Pons (tissue), 1 donor: ENCODE measurements at places on chromosomes 5 and 9.
A peak's percentile ranks its signal among the peaks of the same experiment; 100 is the strongest.

GRCh38 chr5:154316223-154316935 is 125.8 kb downstream of the GALNT10 start:
- DNase-seq = no peak

GRCh38 chr9:32431196-32431595 is 46.8 kb downstream of the ACO1 start:
- no peak for DNase-seq

- DNase-seq = no peak
Measured at GRCh38 chr9:37198831-37199230, 78.5 kb downstream of the ZCCHC7 start.

DNA sequence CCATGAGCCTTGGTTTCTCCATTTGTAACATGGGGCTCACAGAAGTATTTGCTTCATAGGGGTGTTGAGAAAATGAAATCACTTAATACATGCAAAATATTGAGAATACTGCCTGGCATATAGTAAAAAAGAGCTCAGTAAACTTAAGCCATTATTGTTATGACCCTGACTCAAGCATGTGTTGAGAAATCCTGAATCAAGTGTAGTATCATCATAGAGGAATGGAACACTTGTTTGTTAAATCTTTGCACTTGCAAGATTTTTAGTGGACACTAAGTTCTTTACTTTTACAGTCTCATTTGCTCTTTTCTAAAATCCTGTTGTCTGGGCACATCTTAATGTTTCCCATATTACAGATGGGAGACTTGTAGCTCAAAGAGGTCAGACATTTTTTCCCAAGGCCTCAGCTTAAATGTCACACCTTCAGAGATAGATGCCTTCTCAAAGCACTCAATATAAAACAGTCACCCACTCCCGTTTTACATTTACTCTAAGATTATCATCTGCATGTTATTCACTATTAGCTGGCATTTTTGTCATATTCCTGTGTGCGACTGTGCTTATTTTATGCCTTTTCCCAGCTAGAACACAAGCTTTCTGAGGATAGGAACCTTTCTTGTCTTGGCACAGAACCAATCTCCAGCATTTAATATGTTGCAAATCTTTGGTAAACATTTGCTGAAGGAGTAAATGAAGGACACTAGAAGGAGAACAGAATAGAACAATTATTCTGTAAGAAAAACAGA is 250.0 kb upstream of the TNC start:
- no peak for DNase-seq

DNA sequence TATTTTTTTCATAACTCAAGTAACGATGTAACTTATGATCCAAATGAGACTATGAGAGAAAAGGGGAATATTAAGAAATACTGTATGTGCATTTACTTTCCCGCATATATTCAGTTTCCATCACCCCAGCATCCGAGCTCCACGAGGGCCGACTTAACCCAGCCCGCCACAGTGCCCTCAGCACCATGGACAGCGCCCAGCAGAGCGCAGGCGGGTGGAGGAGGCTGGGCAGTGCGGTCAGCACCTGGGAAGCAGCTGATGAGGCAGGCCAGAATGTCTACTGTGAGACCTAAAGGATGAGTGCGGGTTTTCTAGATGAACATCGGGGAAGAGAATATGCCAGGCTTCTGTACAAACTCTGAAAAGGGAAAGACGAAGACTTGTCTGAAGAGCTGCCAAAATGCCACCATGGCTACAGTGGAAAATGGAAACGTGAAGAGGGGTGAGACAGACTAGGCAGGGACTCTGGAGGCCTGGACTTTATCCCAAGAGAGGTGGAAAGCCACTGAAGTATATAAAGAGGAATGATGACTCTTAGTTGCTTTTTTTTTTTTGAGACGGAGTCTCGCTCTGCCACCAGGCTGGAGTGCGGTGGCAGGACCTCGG is 34.5 kb upstream of the MED27 start:
- DNase-seq = peak; percentile 41

GRCh38 chr9:84504360-84504759 is 163.8 kb upstream of the SLC28A3 start:
- DNase-seq = no peak

DNA sequence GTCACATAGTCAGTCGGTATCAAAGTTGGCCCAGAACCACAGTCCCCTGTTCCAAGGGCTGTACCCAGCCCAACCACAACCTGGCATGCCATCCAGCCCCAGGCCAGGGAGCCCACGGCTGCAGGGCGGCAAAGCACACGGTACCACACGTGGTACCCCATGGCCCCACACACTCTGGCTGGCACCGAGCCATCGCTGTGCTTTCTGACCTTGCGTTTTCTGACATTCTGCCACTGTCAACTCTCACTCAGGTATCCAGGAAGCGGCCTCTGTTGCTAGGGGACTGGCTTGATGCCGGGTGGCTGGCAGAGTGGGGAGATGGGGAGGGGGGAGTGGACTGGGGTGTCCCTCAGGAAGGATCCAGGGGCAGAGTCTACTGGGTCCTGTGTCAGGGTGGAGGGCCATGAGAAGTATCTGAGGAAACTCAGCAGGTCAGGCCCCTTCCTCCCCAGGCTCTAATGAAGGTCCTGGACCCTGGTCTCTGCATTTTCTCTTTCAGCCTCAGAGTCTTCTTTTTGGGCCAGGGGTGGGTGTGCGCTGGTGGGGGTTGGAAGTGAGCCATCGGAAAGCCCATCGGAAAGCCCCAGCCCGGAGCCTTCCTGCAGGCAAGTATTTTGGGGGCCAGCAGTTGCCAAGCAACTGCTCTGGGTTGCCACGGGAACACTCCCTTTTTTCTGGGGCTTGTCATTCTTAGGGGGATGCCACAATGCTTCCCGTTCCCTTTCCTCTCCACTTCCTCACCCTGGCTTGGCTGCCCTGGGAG is 21.0 kb upstream of the RALGDS start:
- no peak for DNase-seq

- DNase-seq = no peak
Measured at GRCh38 chr5:180041301-180042274, 30.0 kb downstream of the RNF130 start.
